ENCODE measurements at places on chromosomes 6 and 20.

DNA sequence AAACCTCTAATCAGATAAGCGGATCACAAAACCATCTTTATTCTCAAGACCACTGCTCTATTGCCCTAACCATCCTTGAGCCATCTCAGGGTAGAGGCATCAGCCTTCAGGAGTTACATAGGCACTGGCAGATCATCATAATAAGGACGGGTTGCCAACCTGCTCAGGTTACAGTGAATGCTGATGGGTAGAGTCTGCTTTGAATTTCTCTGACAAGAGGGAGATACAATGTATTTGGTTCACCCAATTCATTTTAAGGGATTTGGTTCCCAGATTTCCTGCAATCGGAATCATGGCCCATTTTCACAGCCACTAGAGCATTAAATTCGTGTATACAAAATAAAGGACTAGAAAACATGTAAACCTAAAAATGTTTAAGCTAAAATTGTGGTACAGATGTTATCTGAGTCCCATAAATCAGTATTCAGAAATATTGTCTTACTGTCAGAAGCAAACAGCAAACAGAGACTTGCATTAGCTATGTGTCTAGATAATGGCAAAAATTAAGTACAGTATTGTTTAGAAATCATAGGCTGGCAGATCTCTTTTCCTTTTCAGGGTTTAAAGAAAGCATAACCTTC, 41.9 kb upstream of the TMEM170B start:
- no peak for DNase-seq

DNA sequence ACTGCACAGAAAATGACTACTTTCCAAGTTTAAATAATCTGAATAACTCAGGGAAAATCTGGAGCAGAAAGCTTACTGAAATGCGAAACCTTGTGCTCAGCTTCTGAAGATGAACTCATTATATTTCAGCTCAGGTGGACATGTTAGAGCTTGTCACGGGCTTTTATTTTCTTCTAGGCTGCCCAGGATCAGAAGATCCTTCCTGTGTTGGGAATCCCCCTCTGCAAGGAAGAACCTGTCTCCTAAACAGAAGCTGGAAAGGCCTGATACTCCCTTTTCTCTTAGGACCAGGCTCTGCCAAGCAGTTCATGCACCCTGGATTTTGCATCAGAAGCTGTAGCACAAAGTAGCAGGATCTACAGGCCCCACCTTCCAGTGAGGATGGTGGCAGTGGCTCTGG, 5.1 kb upstream of the SLC2A12 start:
- no peak for DNase-seq

- DNase-seq: no peak
Observed at GRCh38 chr6:63862486-63863198, 227.0 kb downstream of the PHF3 start.

DNA sequence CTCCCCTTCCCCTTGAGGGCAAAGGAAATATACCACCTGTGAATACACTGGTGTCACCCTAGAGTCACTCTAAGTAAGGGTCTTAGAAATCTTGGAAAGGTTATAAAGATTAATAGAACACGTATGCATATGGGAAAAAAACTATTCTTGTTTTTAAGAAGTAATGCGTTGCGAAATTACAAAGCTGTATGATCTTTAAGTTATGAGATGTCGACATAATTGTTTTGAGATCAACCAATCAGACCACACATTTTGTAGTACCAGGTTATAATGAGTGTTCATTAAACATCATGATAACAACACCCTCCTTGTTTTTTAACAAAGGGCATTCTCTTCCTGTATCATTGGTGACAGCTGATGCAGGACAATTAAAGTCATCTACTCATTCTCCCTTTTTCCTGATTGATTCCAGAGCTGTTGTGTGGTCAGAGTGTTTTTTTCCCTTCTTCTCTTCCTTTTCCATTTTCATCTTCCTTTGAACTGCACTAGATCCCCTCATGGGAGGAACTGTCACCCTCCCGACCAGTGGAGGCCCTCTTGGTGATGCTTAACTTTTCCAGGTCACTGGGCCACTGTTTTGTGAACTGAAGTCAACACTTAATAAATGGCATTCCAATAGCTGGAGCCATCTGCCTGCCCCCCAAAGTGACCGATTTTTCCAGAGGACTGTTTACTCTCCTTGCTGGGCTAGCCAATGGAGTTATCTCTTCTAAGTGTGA, 37.0 kb downstream of the PRDM1 start:
- no peak for DNase-seq

- no peak for DNase-seq
Observed at GRCh38 chr6:13725570-13725969, 13.9 kb upstream of the RANBP9 start.

GRCh38 chr6:158408552-158409130, 96.4 kb downstream of the TULP4 start:
- no peak for DNase-seq

DNA sequence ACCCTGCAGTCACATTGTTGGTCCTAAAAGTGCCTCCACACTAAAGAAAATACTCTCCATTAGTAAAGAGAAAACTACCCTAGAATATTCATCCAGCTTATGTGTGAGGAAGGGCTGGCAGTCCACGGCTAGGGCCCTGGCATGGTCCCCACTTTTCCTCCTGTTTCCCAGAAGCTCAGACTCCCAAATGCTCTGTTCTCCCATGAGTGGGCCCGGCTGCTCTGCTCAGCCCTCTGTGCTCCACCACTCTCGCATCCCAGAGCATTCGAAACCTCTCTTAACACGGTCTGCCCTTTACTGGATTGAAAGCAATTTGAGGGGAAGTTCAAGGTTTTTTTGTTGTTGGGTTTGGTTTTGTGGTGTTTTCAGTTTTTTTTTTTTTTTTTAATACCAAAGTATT, 61.8 kb downstream of the APCDD1L start:
- DNase-seq: no peak

GRCh38 chr6:20929283-20929682, 395.0 kb downstream of the CDKAL1 start:
- no peak for DNase-seq

DNA sequence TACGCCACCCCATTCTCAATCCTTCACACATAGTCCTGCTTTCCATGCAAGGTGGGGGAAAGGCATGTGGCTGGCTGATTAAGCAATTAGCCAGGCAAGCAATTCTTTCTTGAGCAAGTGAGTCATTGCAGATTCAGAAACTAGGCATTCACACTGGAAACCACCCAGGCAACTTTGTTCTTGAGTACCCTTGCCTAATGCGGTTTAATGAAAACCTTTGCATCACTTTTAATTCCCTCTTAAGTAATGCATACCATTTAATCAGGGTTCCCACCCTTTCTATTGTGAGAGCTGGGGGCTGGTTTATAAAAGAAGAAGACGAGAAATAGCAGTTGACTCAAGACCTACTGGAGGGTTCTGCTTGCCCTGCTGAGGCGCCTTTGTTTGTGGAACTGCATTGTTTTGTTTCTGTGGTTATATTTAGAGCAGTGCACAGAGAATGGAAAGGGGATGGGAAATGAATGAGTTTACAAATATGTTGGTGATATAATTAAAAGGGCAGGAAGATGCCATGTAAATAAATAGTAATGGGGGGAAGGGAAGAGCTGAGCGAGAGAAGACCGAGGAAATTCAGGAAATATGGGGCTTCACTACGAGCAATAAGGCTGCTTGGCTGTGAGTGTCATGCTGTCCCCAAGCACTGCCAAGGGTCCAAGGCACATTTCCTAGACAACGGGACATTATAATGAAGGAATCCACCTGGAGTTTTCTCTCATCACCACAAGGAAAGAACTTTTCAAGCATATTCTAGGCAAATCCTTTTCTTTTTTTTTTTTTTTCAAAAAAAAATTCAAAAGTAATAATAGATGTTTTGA, 48.8 kb upstream of the TSHZ2 start:
- DNase-seq: no peak

- no peak for DNase-seq
Observed at GRCh38 chr6:157263146-157263545, 60.2 kb downstream of the TMEM242 start.

- no peak for DNase-seq
Observed at GRCh38 chr6:121816906-121817540, 381.6 kb downstream of the GJA1 start.

DNA sequence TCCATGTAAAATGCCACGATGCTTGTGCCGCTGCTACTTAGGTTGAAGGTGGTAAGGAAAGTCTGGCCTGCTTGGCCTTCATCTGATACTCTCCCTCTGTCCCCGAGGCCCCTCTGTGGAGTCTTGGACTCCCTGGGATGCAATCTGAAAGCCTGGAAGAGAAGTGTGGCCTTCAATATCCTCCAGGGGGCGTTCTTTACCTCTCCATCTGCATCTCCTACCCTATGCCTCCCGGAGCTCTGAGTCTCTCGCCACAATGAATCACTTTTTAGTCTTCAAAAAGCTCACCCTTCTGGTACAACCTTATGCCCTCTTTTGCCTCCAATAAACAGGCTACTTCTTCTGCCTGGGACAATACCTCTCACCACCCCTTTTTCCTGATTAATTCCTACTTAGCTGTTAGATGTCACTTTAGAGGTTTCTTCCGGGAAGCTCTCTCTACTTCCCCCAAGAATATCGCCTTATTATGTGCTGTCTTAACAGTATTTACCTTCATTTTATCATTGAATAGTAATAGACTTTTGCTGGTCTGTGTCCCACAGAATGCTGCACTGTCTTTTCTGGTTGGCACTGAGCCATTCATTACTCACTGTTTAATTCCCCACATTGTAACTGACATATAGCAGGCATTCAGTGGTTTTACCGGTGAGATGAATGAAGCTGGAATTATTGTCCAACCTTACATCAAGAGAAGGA, 13.9 kb upstream of the ATG5 start:
- DNase-seq: peak; percentile 26

GRCh38 chr6:170221052-170221752, 69.7 kb downstream of the DLL1 start:
- no peak for DNase-seq

- no peak for DNase-seq
Observed at GRCh38 chr6:6546318-6547109, 42.0 kb upstream of the LY86 start.

GRCh38 chr6:149965194-149966020, 1.7 kb downstream of the ULBP1 start:
- DNase-seq: no peak

All from effector CD4-positive, alpha-beta T cell (primary cell).